DMS79 treated with DMSO at 0.1 percent for 48 hours (cell line): ENCODE measurements at places on chromosomes 6 and 20.

GRCh38 chr6:168154263-168154917 is 75.4 kb upstream of the FRMD1 start:
- DNase-seq = no peak

- no peak for DNase-seq
These were observed 64.5 kb downstream of the GMPR start for GRCh38 chr6:16302721-16303552.

DNA sequence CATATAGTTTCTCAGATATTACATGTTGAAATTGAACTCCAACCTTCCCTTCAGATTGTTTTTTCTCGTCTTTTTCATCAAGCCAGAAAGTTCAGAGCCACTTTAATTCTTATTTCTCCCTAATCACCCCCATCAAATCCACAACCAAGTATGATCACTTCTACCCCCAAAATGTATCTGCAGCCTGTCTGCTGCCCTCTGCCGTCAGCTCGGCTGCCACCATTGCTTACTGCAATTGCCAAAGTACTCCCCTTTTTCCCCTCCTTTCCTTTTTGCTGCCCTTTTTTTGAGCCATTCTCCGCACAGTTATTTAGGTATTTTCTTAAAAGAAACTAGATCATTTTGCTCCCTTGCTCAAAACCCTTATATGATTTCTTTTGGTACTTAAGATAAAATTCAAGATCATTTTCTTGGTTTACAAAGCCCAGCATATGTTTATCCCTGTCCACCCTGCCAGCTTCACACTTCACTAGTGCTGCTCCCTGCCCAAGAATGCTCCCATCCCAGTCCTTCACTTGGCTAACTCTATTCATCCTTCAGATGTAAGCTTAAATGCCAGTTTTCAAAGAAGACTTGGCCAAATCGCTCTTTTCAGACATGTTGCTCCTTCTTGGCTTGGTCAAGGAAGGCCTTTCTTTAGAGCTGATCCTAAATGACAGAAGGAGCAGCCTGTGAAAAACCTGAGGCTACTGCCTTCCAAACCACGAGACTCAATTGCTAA is 63.7 kb downstream of the SH3BGRL2 start:
- no peak for DNase-seq

- DNase-seq = no peak
These were observed 81.8 kb upstream of the DST start for GRCh38 chr6:56724455-56724854.

DNA sequence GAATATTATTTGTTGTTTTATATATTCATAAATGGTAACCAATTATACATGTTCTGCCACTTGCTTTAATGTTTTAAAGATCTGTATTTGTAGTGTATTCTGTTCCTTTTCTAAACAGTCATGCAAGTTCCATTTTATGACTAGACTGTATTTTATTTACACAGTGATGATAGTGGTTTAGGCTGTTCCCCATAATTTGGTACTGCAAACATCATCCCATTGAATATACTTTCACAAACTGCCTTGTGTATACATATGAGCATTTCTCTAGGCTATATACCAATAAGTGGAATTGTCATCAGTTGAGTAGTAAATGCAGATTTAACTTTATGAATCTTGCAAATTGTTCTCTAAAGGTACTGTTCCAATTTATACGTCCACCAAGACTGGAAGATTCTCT is 738.0 kb downstream of the EPHA7 start:
- DNase-seq = no peak
